ENCODE measurements at places on chromosomes 16 and 17. TPM values are rescaled to one million over a fixed set of nuclear protein-coding genes. Genes with fewer than 3 reads are reported as not detected.

Gene KRT12
- total RNA-seq: 3.4 TPM

Gene NPW
- total RNA-seq: 1.5 TPM

Gene IGSF6
- not detected for total RNA-seq

Gene PERCC1
- total RNA-seq: not detected

Gene WDR81
- total RNA-seq: 26.5 TPM

Gene C16orf92
- not detected for total RNA-seq

Gene MYH1
- not detected for total RNA-seq

Gene P2RX5
- total RNA-seq: 13.6 TPM

Gene PIK3R5
- not detected for total RNA-seq

Gene CASKIN1
- 1.1 TPM for total RNA-seq

Gene OTOP2
- total RNA-seq: not detected

Gene NAE1
- total RNA-seq: 82.9 TPM

Gene SLC12A3
- not detected for total RNA-seq

Gene ACSM2B
- not detected for total RNA-seq

Gene CCT6B
- 3.0 TPM for total RNA-seq

Gene MRPL58
- 81.3 TPM for total RNA-seq

Gene KRTAP4-3
- not detected for total RNA-seq

Gene ODAD4
- total RNA-seq: 9.4 TPM

Gene OR3A3
- total RNA-seq: not detected

Gene NLRC5
- total RNA-seq: 10.0 TPM

Gene MEIOB
- not detected for total RNA-seq

Gene POLR3E
- total RNA-seq: 72.4 TPM

Gene KIF19
- not detected for total RNA-seq

Gene TBC1D3B
- 2.1 TPM for total RNA-seq

Gene TBX2
- 13.1 TPM for total RNA-seq

Gene LUC7L
- total RNA-seq: 65.3 TPM

Gene PRAC2
- not detected for total RNA-seq

Gene SLC52A1
- not detected for total RNA-seq

Gene EIF3CL
- total RNA-seq: 80.9 TPM

Gene CD300LB
- total RNA-seq: not detected

Gene PRR29
- 0.03 TPM for total RNA-seq

Gene SSTR5
- not detected for total RNA-seq

Gene OR1A1
- total RNA-seq: not detected

Gene KRT39
- total RNA-seq: not detected

Gene PLK1
- 86.8 TPM for total RNA-seq

Gene MC1R
- 12.2 TPM for total RNA-seq

Gene FBXL20
- total RNA-seq: 13.2 TPM

Gene SLC6A4
- not detected for total RNA-seq

Measured in A375 (cell line).